Hematopoietic multipotent progenitor cell treated with erythropoietin and hydrocortisone succinate and interleukin-3 and kit ligand, for 15 days (in vitro differentiated cells): ENCODE measurements at places on chromosomes 2 and 18.

- DNase-seq, result no peak
Measured at GRCh38 chr2:86480105-86480504, 38.9 kb downstream of the KDM3A start.

DNA sequence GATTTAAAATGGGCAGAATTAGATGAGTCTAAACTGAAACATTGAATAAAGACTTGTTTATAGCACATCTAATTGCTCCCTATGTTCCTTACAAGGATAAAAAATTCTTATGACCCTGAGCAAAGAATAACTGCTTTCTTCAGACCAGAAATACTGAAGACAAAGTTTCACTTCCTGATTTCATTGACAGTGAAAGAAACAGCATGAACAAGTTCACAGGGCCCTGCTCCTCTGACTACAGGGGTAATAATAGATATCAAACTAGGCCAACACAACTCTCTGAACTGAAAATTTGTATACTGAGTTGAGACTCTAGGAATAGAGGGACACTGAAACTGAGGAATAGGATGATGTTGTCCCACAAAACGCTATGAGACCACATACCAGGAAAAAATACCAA is 1383.3 kb upstream of the CDH2 start:
- DNase-seq, result no peak

DNA sequence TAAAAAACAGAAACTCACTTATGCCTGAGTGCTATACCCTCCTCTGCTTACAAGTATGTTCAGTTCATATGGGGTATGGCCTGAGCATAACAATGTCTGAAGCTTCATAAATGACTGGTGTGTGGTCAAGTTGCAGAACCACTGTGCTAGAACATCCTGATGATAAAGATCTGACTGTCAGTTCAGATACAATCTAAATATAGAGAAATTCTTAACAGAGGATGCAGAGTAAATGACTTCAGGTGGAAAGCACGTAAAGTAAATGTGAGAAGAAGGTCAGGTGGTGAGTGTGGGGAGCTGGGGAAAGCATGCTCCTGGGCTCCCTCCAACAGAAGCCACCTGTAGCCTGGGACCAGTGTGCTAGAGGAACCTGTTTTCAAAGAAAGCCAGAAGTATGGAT is 926.2 kb downstream of the TSN start:
- no peak for DNase-seq

DNA sequence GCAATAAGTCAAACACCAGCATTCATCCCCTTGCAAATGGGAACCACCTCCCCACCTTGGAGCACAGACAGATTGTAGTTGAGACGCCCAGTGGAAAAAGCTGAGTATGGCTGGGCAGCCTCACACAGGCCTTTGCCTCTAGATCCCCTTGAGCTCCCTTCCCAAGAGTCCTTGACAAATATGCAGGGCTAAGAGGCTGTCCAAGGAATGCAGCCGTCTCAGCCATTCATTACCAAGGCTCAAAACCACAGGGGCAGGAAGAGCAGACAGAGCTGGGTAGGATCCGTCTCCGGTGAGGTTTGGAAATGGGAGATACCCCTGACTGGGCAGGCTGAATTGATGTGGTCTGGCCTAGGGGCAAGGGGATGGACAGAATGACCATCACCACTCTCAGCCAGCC is 557.1 kb downstream of the TNS1 start:
- DNase-seq, result no peak

DNA sequence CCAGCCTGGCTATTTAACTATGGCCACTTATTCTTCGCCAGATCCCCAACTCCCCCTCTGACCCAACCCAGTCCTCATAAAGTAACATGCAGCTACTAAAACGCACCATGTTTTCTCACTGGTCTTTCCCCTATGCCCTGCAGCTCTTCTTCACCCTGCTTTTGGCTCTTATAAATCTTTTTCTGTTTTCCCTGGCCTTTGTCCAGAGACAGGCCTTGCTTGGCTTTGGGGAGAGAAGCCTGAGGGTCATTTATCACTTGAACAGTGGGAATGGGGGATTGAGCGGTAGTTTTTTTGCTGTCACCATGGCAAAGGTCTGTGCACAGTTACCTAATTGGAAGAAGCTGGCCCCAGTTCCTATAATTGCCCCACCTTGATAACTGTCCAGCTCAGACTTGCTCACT is 202.9 kb upstream of the NT5C1B start:
- no peak for DNase-seq
